ENCODE measurements at places on chromosomes 1 and 21.

GRCh38 chr1:64663668-64664067, 81.2 kb upstream of the RAVER2 start:
- no peak for DNase-seq

DNA sequence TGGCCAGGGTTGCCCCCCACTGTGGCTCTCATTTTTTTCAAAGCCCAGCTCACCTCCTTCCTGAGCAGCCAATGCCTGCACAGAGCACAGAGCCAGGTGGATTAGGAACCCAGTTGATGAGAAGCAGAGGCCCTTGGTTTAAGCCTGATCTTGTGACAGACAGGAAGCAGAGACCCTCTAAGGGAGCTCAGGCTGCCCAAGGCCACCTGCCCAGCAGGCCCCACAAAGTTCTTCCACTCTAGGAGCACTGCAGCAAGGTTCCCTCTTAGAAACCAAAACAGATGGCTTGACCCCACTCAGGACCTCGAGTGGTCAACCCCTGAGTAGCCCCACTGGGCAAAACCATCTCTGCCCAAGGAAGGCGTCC, 25.5 kb upstream of the PRSS38 start:
- DNase-seq = no peak

DNA sequence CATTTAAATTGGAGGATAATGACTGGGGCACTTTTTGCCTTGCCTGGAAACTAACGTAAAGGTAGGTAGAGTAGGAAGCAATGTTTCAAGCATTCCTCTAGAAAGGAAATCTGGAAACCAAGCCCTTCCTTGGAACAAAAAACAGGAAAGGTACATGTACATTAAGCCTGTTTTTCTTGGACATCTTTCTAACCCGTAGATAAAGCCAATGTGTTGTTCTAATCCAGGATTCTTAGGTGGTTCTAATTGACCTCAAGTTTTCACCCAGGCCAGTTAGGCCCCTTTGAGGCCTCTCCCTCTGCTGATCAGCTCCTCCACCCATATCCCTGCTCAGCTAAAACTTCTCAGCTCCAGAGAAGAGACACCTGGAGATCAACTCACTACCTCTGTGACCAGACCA, 6.3 kb upstream of the DUSP23 start:
- DNase-seq = no peak

DNA sequence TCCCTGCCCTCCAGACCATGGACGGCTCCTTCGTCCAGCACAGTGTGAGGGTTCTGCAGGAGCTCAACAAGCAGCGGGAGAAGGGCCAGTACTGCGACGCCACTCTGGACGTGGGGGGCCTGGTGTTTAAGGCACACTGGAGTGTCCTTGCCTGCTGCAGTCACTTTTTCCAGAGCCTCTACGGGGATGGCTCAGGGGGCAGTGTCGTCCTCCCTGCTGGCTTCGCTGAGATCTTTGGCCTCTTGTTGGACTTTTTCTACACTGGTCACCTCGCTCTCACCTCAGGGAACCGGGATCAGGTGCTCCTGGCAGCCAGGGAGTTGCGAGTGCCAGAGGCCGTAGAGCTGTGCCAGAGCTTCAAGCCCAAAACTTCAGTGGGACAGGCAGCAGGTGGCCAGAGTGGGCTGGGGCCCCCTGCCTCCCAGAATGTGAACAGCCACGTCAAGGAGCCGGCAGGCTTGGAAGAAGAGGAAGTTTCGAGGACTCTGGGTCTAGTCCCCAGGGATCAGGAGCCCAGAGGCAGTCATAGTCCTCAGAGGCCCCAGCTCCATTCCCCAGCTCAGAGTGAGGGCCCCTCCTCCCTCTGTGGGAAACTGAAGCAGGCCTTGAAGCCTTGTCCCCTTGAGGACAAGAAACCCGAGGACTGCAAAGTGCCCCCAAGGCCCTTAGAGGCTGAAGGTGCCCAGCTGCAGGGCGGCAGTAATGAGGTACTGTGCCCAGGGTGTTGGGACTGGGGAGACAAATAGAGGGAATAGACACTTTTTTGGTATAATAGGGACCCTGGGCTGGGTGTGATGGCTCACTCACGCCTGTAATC, 1.0 kb downstream of the ZBTB48 start:
- DNase-seq = no peak

DNA sequence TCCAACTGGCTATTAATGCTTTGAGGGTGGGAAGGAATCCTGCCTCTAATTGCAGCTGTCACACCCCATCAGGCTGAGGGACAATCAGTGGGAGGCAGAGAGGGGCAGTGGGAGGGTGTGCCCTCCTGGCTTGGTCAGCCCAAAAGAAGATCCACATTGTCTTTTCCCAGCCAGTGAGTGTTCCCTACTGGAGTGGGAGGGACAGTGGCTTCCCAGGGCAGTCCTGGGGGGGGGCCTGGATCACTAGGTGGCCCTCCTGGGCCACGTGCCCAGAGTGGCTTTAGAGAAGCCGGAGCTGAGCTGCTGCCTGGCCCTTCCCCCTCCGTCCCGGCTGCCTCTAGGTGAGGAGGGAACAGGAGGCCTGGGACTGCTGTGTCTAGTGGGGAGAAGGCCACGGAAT, 14.0 kb downstream of the INKA2 start:
- no peak for DNase-seq

GRCh38 chr1:25167269-25168192, 64.8 kb downstream of the SYF2 start:
- no peak for DNase-seq

GRCh38 chr1:180530501-180530900, 28.1 kb upstream of the ACBD6 start:
- DNase-seq = no peak

DNA sequence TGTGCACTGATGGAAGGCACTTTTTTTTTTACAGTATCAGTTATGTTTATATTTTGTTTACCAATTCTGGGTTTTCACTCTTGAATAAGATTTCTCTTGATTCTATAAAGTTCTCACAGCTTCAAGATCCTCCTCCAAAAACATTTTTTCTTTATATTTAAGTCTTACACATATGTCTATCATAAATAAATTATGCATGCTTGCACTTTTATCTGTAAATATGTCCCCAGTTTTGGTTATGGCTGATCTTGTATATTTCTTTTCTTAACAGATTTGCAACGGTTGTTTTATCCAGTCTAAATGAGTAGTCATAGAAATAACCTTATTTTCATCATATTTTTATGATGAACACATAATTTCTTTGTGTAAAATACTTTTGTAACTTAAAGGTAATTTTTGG, 1456.5 kb downstream of the MRPL39 start:
- DNase-seq = no peak

DNA sequence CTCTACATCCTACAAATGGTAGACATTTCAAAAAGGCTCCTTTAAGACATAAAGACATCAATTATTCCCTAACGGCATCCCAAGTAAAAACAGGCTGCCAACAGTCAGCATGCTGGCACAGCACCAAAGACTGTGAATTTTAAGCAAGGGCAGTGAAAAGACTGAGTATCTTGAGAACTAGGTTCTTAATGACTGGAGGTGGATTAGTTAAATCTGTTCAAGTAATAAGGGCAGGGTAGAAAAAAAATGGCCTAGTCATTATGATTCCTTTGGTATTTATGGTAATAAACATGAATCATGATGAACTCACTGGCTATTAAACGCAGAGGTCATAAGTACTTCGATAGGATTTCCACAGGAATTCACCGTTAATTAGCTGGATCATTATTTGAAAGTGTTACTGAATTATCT, 75.2 kb downstream of the KIFAP3 start:
- DNase-seq = peak; percentile 63

DNA sequence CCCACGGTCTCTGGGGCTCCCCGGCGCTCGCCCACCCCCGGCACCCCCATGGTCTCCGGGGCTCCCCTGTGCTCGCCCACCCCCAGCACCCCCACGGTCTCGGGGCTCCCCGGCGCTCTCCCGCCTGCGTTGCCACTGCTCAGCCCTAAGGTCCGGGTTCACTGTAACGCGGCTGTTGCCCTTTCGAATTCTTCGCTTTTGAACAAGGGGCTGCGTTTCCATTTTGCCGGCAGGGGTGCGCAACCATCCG, 5.2 kb upstream of the FTCD start:
- DNase-seq = no peak

- no peak for DNase-seq
Observed at GRCh38 chr1:201009962-201010645, 13.4 kb downstream of the KIF21B start.

GRCh38 chr1:14909920-14910460, 243.6 kb upstream of the TMEM51 start:
- DNase-seq = no peak

DNA sequence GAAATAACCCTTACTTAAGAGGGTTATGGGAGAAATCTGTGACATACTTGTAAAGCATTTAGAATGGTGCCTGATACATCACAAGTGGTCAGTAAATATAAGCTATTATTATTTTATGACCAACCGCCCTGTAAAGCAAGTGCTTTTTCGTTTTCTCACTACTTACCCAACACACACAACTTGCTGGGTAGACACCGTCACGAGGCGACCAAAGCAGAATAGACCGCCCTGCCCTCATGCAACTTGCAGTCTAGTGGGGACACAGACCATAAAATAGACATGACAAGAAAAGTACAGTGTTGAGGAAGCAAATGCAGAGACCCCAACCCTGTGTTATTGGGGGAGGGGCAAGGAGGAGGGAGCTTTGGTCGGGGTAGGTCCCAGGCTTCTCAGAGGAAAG, 744 bp upstream of the IGSF3 start:
- no peak for DNase-seq

All from fibroblast of skin of left biceps (primary cell).